NCI-H460 (cell line): ENCODE measurements at places on chromosomes 4 and X.

DNA sequence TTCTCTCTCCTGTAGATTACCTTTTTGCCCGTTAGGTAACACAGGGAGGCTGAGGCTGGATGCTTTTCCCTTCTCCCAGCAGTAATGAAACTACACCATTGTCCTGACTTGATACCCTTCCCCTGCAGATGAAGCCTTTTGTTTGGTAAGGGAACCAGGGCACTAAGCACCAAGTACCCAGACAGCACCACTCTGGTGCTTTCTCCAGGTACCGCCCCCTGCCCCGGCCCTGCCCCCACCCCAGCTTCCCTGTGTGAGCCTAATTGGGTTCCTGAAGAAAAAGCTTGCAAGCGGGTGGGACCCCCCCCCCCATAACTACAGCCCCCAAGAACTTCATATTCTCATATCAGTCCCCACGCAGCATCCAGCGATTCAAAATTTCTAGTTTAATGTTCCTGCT is 79.8 kb downstream of the JADE3 start:
- no peak for DNase-seq

DNA sequence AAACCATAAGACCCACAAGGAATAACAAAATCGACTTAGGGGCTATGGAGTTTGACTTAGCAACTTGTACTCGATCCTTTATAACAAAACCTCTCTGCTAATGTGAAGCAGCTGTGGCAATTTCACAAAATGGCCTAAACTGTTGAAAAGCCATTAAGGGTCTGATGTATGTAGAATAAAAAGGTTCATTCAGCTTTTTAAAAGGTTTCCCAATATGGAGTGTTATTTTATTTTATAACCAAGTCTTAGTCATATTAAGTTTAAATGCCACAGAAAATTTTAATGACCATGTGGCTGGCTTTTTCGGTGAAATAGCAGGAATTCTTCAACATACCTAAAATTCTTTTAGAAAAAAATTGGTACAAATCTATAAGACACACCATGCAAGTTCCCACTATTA is 291.8 kb upstream of the HAND2 start:
- no peak for DNase-seq

DNA sequence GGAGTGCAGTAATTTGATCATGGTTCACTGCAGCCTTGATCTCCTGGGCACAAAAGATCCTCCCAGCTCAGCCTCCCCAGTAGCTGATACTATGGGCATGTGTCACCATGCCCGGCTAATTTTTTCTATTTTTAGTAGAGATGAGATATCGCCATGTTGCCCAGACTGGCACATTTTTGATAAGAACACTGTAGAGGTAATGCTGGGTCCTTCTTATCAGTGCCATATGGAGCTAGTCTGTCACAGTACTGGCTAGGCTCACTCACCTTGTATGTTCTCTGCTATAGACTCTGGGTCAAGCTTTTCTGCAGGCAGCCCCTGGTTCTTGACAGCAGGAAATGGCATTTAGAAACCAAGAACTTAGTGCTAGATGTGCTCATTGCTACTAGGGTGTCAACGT is 53.9 kb downstream of the BCOR start:
- DNase-seq, result no peak

DNA sequence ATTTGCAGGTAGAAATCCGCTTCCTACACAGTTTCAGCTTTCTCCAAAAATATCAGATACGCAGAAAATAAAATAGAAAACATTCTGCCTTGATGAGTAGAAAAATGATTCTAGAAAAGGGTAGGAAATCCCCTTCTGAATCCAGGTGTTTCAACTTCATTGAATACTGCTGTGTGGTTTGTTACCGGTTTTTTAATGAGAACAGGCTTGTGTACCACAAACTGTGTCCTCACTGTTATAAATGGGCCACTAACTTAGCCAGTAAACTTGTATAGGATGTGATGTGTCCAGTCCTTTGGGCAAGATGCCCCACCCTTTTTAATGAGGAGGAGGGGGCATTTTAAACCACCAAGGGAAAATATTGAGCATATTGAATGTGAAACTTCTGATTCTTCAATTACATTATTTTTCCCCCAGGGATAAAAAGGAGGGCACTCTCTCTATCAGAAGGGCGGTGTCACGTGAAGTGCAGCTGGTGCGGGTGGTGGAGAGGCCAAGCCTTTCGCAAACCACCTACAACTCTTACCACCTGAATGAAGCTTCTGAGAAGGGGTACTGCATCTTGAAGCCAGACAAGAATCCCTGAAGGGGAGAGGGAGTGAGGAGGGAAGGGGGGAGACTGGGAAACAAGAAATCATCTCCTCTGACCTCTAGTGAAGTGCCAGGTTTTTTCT is 4.5 kb downstream of the CXXC4 start:
- DNase-seq, result no peak

DNA sequence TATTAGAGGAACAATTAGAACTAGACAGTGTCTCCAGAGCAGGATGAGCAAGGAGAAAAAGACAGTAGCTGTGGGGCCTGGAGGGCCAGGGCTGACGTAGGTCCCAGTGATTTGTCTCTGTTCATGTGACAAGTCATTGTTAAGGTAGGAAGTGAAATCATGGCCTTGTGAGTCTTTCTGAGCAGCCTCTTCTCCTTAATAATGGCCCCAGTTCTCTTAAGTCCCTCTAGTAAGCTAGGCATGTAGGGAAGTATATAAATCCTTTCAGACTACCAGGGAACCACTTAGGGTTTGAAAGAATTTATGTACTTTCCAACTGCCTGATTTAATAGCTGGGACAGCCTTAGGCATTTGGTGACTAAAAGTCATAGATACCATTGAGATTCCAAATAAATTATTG is 133.0 kb downstream of the KLHL8 start:
- no peak for DNase-seq

DNA sequence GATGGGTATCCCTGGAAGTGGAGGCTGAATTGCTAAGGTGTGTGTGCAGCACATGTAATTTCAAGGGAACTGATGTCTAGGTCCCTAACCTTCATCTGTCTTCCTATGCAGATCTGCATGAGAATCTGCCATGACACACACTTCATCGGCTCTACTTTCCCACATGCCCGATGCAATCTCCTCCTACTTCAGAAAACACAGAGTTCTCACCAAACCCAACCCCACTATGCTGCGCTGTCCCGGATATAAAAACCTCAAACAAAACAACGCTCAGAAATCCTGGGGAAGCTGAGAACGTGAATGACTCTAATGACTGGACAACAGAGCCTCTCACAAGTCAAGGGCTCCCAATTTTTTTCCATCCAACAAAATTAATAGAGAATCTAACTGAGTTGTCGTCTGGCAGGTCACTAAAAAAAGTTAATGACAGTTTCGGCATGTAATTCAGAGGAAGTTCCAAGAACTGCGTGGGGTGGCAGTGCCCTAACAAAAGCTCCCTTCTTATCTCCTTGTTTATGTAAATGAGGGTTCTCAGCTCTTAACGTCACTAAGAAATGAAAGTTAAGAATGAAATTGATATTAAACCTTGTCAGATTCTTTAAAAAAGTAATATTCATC is 39.0 kb downstream of the STX18 start:
- DNase-seq, result no peak

- no peak for DNase-seq
Measured at GRCh38 chr4:41611881-41612871, 74.2 kb downstream of the LIMCH1 start.

GRCh38 chr4:167150587-167150986 is 83.7 kb downstream of the SPOCK3 start:
- no peak for DNase-seq

DNA sequence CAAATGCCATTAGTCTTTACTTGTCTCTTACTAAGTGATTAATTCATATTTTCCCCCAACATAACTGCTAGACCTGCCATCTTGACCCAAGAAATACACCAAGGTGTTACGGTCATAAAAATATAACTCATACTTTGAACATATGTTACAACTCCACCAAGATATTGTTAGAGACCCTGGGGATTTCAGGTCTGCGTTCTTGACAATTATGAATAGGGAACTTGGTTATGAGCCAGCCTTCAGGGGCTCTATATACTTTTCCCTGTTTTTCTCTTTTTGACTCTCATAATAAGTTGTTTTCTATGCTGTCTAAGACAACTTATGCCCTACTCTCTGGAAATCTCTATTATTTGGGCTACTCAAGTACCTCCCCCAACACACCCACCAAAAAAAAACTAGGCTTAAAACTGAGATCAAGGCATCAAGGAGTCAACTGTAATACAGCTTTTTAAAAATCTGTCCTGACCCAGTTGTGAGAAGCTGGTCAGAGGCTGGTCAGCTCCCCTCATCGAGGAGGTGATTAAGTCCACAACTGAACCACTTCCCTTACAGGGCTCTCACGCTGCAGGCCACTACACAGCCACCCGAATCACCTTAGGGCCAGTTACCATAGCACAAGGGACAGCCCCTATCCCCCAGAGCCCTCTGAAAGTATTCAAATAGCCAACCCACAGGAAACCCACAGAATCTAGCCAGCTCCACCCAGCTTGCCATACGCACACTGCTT is 10.5 kb upstream of the TLR3 start:
- no peak for DNase-seq

DNA sequence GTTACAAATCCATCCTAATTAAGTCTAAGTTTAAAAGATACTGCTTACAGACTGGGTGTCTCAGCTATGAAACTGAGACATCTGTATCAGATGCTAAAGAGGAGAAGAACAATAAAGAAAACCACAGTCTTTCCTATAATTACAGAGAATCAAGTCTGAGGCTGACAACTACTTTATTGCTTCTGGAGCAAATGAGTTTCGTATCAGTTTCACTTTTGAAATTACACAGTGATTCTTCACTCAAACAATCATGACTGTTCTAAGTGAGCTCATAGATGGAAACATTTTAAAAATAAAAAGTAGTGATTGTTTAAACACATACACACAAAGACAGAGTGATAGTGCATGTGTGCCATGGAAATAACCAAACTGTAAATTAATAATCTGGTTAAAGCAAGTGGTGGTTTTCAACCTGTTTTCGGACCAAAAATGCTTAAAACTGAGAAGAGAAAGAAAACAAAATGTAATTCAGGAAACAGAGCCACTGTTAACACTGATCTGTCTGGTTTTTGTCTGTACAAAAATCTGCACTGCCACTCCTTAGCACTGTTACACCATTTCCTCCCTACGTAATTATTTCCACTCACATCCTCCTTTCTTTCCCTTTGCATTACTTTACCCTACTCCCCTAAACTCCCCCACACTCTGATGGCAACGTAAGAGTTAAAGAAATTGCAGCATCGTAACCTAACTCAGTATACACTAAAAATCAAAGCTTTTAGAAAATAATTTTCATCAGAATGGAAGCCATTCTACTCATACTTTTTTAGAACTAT is 12.5 kb downstream of the RFC1 start:
- peak; percentile 61 for DNase-seq

- DNase-seq, result peak; percentile 41
Measured at GRCh38 chrX:46376246-46376885, 168.9 kb downstream of the ZNF674 start.

DNA sequence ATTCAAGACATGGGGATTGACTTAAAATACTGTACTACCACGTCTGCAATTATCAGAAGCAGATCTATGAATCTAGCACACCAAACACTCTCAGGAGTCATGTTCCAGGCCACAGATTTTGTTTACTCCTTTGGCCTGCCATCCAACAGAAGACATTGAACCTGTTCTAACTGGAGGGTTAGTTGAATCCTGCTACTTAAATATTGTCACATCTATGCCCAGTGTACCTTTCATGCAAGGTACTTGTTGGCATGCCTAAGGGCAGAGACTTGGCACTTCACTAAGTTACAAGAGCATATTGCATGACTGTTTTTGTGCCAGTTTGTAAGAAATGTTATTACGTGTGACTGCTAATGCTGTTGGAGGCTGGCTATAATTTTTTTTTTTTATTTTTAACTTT is 126.9 kb upstream of the BCOR start:
- DNase-seq, result no peak

DNA sequence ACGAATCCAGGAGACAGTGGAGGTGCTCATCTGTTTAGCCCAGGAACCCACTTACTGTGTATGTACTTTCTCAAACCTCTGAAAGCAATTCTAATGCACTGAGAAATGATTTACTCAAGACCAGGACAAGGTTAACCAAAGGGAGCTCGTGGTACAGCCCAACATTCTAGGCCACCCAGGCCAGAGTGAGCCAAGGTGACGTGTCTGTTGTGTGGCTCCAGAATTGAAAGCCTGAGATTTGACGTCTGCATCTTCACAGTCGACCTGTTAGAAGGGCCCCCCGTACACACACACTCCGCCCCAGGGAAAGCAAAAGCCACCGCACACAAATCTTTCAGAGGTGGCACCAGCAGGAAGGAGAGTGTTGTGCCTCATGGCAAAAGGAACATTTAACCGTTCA is 2.3 kb downstream of the MAP3K15 start:
- no peak for DNase-seq

- peak; percentile 12 for DNase-seq
Measured at GRCh38 chrX:17744896-17745523, 7.7 kb downstream of the SCML1 start.

DNA sequence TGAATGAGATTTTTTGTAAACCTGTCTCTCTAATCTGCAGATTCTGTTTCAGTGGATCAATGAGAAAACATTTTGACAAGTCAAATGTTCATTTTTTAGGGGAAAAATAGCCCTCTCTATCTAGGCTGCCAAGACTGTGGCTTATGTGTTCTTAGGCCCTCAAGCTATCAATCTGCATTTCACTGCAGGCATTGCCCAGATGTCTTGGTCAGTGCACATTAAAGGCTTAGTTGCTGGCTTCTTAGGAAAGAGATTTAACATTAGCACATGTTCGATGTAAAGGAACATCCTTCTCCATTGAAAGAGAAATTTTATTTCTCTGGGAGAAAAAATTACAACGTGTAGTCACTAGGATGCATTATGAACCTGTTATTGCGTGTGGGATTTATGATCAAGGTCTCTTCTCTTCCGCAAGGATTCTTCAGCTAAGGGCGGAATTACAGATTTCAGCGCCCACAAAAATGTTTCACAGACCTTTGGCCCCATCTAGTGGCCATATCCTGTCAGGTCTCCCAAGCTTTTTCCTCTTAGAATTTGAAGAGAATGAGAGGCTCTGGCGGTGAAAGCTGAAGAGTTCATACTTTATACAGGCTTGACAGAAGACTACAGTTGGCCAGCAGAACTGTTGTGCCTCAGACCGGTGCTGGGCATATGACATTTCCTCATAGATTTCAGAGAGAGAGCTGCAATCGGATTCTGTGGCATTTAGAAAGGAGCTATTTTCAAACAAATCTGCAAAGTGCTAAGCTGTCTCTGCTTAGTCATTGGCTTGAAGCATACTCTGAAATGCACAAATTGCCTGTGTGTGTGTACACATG is 144.6 kb upstream of the NOCT start:
- DNase-seq, result peak; percentile 65

GRCh38 chrX:9525511-9526248 is 60.8 kb downstream of the TBL1X start:
- DNase-seq, result no peak

- DNase-seq, result no peak
Measured at GRCh38 chr4:139279760-139280620, at the start of gene MGARP. MGARP (minus strand) TSS chr4:139280225; CDS start chr4:139280158, 67 bp downstream.

DNA sequence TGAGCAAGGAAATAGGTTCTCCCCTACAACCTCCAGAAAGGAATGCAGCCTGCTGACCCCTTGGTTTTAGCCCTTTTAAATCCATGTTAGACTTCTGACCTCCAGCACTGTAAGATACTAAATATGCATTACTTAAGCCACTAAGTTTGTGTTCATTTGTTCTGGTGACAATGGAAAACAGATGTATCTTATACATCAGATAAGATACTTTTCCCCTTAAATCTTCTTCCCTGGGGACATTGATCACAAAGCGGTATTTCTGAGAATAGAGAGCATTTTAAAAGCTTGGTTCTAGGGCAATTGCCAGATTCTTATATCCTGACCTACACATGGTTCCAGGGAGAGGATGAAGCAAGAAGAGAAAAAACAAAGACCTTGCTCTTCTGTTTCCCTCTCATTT is 6.5 kb upstream of the TMEM184C start:
- DNase-seq, result no peak
